Skin of body (tissue), 3 donors: ENCODE measurements at places on chromosomes 4 and X. TPM values are rescaled to one million over a fixed set of nuclear protein-coding genes. Genes with fewer than 3 reads are reported as not detected.

Gene CENPVL2
- not detected for total RNA-seq

Gene RHOXF2
- not detected for total RNA-seq

Gene WWC2
- 24.0 TPM for total RNA-seq

Gene ATP6AP1
- 30.3 TPM for total RNA-seq

Gene HTR2C
- total RNA-seq = not detected
